ENCODE measurements at places on chromosomes 1 and 21.

GRCh38 chr1:227791425-227792143 is 23.9 kb upstream of the PRSS38 start:
- no peak for DNase-seq

DNA sequence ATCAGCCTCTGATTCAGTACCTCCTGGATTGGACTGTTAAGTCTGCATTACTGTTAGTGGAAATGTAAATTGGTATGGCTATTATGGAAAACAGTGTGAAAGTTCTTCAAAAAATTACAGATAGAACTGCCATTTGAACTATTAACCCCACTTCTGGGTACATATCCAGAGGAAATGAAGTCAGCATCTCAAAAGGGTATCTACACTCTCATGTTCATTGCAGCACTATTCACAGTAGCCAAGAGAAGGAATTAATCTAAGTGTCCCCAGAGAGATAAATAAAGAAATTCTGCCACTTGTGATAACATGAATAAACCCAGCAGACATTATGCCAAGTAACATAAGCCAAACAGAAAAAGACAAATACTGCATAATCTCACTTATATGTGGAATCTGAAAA is 676.0 kb downstream of the PLA2G4A start:
- DNase-seq = no peak

- no peak for DNase-seq
Observed at GRCh38 chr1:45971922-45972531, 160.4 kb downstream of the PIK3R3 start.

DNA sequence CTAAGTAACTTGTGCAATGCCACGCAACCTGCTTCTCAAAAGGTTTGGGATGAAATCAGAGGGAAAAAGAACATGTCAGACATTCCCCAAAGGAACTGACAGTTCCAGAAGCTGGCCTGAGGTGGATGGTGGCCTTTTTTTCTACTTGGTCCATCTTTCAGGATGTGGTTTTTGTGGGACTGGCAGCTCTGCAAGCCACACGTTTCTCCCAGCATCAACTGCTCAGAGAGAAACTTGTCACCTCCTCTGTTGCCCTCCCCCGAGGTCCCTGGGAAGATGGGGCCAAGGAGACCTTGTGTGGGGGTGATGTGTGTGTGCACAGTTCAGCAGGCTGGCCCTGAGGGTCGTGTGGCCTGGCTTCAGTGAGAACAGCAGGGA is 2.5 kb upstream of the DHRS3 start:
- peak; percentile 51 for DNase-seq

DNA sequence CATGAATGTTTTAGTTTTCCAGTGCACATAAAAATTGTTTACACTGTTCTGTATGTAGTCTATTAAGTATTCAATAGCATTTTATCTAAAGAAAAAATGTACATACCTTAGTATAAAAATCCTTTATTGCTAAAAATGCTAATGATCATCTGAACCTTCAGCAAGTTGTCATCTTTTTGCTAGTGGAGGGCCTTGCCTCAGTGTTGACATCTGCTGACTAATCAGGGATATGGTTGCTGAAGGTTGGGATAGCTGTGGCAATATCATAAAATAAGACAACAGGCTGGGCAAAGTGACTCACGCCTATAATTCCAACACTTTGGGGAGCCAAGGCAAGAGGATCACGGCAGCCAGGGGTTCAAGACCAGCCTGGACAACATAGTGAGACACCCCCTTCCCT is 9.0 kb downstream of the DYNLT5 start:
- DNase-seq = no peak

GRCh38 chr1:222946436-222946835 is 131.6 kb downstream of the DISP1 start:
- no peak for DNase-seq

- no peak for DNase-seq
Observed at GRCh38 chr1:203175237-203175826, at the start of gene MYBPH. MYBPH (minus strand) TSS chr1:203175826; CDS start chr1:203175755, 71 bp downstream.

DNA sequence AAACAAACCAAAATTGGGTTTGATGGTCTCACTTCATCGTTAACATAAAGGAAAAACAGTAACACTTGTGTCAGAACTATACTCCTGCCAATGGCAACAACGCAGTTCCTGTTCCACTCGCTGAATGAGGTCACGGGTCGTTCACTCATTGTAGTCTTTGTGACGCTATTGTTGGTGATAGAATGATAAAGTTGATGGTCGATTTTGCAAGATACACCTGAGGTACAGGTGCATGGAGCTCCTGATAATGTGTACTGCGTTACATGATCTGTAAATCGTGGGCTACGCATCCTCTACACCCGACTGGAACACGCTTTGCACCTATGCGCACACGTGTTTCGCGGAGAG is 391 bp upstream of the CENPS start:
- DNase-seq = peak; percentile 41

- no peak for DNase-seq
Observed at GRCh38 chr1:17533201-17533600, 6.3 kb upstream of the ARHGEF10L start.

- DNase-seq = no peak
Observed at GRCh38 chr1:82466416-82466815, 665.7 kb downstream of the ADGRL2 start.

DNA sequence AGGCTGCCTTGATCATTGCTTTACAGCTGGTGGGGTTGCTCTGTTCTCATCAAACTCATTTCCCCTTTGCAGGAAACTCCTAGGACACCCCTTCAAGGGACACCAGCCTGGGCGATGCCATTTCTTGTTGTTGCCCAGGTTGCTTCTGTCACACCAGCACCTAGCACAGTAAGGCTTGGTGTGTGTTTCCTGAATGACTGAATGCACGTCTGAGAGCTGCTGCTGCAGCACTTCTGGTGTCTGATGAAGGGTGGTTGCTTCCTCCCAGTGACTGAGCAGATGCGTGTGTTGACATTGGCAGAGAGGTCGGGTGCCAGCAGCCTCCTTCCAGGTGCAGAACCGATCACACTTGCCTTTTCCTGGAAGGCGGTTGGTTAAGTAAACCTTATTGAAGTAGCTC is 477.4 kb downstream of the CAMTA1 start:
- no peak for DNase-seq

DNA sequence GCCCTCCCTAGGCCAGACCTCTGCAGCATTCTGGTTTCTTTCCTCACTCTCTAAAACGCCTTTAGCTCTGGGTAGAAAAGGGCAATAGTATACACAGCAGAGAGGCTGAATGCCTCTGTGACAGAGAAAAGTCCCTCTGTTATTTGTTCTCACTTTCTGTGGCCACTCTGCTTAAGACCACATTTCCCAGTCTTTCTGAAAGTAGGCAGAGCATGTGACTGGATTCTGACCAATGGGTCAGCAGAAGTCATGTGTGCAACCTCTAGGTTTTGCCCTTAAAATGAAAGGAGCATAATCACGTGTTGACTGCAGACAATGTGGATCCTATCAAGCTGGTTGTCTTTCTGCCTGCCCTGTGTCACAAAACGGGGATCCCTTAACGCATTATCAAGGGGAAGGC is 79.7 kb upstream of the MARK1 start:
- DNase-seq = no peak

GRCh38 chr1:160115545-160116282 is at the start of gene ATP1A2:
ATP1A2 (plus strand) TSS chr1:160115759; CDS start chr1:160115862, 103 bp downstream.
- DNase-seq = no peak

DNA sequence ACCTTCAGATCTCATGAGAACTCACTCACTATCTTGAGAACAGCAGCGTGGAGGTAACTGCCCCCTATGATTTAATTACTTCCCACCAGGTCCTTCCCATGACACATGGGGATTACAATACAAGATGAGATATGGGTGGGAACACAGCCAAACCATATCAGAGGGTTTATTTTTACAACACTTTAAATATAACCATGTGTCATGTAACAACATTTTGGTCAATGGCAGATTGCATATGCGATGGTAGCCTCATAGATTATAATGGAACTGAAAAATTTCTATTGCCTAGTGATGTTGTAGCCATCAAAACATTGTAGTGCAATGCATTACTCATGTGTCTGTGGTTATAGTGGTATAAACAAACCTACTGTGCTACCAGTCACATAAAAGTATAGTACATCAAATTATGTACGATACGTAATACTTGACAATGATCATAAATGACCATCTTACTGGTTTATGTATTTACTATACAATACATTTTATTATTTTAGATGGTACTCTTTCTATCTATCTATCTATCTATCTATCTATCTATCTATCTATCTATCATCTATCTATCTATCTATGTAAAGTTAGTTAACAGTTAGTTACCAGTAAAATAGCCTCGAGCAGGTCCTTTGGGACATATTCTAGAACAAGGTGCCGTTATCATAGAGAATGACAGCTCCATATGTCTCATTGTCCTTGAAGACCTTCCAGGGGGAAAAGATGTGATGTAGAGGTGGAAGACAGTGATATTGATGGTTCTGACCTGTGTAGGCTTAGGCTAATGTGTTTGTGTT is 12.6 kb upstream of the S100B start:
- no peak for DNase-seq

DNA sequence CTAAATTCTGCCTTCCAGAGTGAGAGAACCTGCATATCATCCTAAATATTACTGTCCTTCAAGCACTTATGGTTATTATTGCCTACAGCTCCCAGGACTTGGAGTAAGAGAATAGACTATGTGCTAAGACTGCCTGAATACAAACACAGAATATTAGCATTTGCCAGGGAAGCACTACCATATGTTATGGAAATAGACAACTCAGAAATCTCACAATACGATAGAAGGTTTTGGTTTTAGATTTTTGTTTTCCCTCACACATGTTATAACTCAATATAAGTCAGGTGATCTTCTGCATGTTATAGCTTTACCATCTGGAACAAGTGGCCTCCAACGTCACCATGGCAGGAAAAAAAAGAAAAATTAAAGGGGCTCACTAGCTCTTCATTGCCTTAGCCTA is 413.9 kb downstream of the LRRIQ3 start:
- no peak for DNase-seq

- no peak for DNase-seq
Observed at GRCh38 chr1:153795934-153796785, 21.0 kb downstream of the SLC27A3 start.

GRCh38 chr1:23150125-23150524 is 18.5 kb downstream of the LUZP1 start:
- no peak for DNase-seq

- DNase-seq = no peak
Observed at GRCh38 chr1:20600156-20600555, 11.3 kb downstream of the CDA start.

DNA sequence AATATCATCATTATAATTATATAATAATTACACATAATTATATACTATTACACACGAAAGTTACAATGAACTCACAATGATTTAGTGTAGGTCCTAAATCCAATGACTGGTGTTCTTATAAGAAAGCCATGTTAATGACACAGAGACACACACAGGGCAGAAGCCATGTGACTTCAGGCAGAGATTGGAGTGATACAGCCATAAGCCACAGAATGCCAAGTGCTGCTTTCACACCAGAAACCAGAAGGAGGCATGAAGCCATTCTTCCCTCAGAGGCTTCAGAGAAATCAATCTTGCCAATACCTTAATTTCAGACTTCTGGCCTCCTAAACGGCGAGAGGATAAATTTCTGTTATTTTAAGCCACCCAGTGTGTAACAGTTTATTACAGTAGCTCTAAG is 147.4 kb upstream of the KRTAP19-8 start:
- DNase-seq = peak; percentile 49

DNA sequence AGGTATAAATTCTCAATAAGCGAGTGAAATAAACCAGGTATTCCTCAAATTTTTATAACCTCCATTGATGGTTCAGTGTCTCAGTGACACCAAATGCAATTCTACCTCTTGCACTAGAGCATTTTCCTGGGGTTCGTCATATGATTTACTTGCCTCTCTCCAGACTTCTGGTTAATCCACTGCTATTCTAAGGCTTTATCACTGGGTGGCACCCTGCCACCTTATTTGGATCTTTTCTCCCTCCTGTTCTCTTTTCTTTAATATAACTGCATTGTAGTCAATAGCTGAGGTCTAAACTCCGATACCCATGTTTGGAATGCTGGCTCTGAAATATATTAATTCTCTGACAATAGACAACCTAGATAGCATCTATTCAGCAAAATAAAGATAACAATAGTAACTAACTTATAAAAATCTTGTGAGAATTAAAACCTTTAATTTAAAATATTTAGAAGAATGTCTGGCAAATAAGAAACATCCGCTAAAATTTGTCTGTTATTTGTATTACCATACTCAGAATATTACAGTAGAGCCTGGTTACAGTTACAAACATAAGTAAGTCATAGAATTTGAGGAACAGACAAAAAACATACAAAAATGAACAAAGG is 436.4 kb downstream of the PLA2G4A start:
- no peak for DNase-seq

DNA sequence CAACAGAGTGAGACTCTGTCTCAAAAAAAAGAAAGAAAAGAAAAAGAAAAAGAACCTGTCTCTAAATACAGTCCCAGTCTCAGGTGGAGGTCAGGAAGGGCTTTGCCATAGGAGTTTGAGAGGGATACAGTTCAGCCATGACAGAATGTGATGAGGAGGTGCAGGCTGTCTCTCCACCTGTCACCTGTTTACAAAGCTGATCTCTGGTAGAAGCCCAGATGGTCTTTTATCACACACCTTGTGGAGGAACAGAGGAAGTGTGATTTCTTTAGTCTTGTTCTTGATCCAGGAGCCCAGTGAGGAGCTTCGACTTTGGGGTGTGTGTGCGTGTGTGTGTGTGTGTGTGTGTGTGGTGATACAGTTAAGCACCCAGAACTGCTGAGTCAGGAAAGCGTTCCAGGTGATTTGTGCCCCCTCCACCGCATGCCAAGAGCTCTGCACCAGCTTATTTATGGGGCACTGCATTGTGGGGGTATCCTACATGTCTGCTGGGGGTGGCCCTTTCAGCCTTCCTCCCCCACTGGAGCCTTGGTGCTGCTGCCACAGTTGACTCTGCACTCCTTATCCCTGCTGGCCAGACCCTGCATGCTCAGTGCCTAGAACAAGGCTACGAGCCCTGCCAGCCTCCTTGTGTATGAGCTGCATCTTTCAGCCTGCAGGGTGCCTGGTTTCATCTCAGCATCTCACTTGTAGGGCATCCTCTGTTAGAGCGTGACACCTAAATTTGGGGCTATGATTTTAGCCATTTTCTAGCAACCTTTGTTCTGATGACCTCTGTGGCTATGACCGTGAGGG is 19.3 kb downstream of the DOP1B start:
- no peak for DNase-seq

DNA sequence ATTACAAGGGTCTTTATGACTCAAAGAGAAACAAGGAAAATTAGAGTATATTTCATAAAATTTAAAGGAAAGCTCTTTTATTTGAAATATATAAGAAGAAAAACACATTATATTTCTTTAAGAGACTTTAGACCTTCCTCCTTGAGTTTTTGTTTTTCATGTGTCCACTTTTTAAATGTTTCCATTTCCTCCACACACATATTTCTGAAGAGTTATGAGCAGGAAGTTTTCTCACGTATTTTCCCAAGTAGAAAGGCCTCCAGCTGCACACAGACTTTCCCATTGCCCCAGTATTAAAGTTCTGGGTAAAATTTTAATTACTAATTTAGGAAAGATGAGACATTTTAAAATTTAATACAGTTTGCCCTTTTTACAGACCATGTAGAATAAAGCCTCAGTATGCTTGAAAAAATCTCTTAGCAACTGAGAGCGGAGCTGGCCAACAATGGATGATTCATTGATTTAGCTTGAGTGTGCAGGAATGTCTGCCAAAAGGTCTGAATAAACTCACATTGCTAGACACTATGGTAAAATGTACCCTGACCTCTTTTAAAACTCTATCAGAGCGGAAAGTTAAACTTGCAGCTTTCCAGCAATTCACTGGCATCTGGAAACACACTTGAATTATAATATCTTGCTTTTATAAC is 57.9 kb downstream of the DDAH1 start:
- DNase-seq = no peak
